ENCODE measurements at places on chromosomes 1 and 21. TPM values are rescaled to one million over a fixed set of nuclear protein-coding genes. Genes with fewer than 3 reads are reported as not detected.

GMEB1 gene
- 6.2 TPM for total RNA-seq

GBP6 gene
- not detected for total RNA-seq

BRINP3 gene
- total RNA-seq, result not detected

ASPM gene
- total RNA-seq, result 23.5 TPM

NR1I3 gene
- total RNA-seq, result not detected

GSTM2 gene
- total RNA-seq, result not detected

MYBPH gene
- not detected for total RNA-seq

PLD5 gene
- not detected for total RNA-seq

TMEM269 gene
- not detected for total RNA-seq

KCNK1 gene
- 20.5 TPM for total RNA-seq

OR2L2 gene
- not detected for total RNA-seq

ENAH gene
- total RNA-seq, result 19.4 TPM

PLEKHN1 gene
- total RNA-seq, result 2.4 TPM

ATP6V0B gene
- total RNA-seq, result 277 TPM

EVA1C gene
- total RNA-seq, result 16.0 TPM

PRR9 gene
- not detected for total RNA-seq

LCE2B gene
- not detected for total RNA-seq

CRNN gene
- total RNA-seq, result not detected

ETS2 gene
- 171 TPM for total RNA-seq

MAP1LC3C gene
- not detected for total RNA-seq

PDXK gene
- total RNA-seq, result 193 TPM

ACTRT2 gene
- not detected for total RNA-seq

EFCAB14 gene
- total RNA-seq, result 34.2 TPM

FHL3 gene
- 12.2 TPM for total RNA-seq

NMNAT2 gene
- 0.23 TPM for total RNA-seq

VANGL1 gene
- total RNA-seq, result 26.6 TPM

CLCNKB gene
- total RNA-seq, result not detected

S100A1 gene
- 0.15 TPM for total RNA-seq

GOLT1A gene
- 28.7 TPM for total RNA-seq

TOR1AIP1 gene
- 14.8 TPM for total RNA-seq

SPRR2F gene
- not detected for total RNA-seq

HMGB4 gene
- not detected for total RNA-seq

DPYD gene
- total RNA-seq, result 1.5 TPM

SMPDL3B gene
- total RNA-seq, result 16.2 TPM

IL22RA1 gene
- total RNA-seq, result 32.8 TPM

AIRE gene
- not detected for total RNA-seq

SLC44A5 gene
- total RNA-seq, result 3.3 TPM

MCOLN3 gene
- not detected for total RNA-seq

SHISA4 gene
- 6.6 TPM for total RNA-seq

AGO1 gene
- 13.6 TPM for total RNA-seq

CELF3 gene
- 0.97 TPM for total RNA-seq

COL8A2 gene
- not detected for total RNA-seq

CD1C gene
- not detected for total RNA-seq

HCRTR1 gene
- not detected for total RNA-seq

PTPRC gene
- not detected for total RNA-seq

GPR157 gene
- total RNA-seq, result 4.6 TPM

SPRR3 gene
- 0.20 TPM for total RNA-seq

SGIP1 gene
- not detected for total RNA-seq

INKA2 gene
- 2.0 TPM for total RNA-seq

SYTL1 gene
- total RNA-seq, result 17.1 TPM

CD1B gene
- total RNA-seq, result not detected

OR2T2 gene
- total RNA-seq, result not detected

MIXL1 gene
- total RNA-seq, result not detected

PFKL gene
- 154 TPM for total RNA-seq

PADI2 gene
- total RNA-seq, result 3.8 TPM

TNFRSF1B gene
- total RNA-seq, result not detected
